ENCODE measurements at places on chromosomes 3 and 15.

GRCh38 chr3:107201146-107201545 lies 176.1 kb upstream of the CCDC54 start:
- no peak for DNase-seq

DNA sequence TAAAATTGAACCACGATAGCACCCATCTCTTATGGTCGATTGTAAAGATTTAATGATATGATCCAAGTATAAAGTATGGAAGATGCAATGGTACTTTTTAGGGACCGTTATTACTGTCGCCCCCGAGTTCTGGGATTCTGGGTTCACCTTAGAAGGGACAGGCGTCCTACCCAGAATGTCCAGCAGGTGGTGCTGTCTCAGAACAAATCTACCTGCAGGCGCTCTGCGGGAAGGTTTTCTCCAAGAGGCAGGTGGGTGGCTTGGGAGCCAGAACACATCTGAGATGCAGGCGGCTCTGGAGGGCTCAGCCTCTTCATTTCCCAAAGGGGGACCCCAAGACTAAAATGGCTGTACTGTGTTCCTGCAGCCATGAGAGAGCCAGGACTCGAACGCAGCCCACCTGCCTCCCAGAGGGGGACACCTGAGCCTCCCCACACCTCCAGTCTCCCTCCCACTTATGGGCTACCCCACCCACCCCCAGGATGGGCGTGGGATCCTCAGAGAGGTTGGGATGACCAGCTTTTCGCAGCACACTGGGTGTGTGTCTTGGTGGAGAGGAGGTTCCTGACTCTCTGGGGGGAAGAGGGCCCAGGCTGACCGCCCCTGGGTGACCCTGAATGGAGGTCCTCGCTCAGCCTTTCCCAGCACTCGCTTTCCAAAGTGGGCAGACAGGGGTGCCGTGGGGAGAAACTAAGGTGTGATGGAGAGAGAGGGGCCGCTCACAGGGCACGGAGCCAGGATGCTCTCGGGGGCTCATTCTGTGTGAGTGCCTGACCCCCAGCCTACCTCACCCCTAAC lies 28.1 kb upstream of the CORO2B start:
- peak; percentile 75 for DNase-seq

DNA sequence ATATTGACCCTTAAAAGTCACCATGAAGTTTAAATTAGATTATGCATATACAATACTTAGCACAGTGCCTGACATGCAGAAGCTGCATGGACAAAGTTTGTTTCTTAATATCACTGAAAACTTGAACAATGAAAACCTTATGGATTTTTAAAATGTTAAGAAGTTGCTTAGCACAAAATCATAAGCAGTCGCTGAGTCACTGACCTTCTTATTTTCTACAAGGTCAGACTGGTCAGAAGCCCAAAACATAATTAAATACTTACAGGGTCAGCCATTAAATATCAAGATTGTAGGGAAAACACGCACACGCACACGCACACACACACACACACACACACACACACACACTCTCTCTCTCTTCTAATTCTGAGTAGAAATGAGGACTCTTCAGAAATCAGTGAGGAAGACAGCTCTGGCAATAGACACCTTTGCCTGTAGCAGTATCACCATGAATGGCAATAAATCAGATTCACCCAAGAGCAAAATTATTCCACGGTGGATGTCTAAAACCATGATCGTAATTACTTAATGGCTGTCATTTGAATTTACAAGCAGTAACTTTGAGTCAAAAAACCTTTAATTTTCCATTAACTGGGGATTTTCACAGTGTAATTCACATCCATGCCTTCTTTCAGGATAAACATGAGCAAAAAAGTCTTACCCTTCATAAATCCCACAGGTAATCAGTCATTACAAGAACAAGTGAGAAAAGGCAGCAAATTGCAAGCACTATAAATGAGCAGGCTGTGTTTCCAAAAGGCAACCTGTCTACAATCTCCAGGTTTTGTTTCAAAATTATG lies 147.5 kb downstream of the OSBPL10 start:
- no peak for DNase-seq

DNA sequence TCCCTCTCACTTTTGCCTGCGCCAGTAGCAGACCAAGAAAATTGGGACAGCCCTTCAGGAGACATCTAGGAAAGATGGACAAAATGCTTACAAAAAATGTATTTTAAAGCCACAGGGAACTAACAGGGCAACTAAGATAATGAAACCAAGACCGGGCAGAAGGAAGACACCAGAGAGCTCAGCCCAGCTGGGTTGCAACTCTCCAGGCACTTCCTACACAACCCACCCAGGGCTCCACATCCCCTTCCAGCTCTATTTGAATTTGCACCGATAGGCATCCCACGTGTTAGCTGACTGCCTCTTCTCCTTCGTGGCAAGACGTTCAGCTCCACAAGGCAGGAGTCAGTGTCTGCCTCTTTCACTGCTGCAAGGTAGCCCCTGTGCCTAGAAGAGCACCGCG lies 6.6 kb upstream of the ATP10A start:
- DNase-seq, result no peak

DNA sequence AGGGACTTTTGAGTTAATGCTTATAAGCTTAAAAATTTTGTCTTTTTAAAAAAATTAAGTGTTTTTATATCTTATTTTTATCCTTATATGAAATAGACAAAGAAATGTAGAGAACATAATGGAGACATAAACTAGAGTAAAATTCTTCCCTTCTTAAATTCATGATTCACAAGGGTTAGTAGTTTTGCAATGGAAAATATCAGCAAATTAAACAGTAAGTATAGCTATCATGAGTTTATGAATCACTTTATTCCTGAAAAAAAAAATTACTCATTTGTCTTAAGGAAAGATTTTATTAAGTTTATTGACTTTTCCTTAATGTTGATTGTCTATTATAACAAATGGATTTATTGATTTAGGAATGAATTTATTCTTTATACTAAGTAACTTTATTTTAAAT lies 4.3 kb downstream of the ATP6V1A start:
- DNase-seq, result no peak

- no peak for DNase-seq
These were observed 207.7 kb downstream of the NAALADL2 start for GRCh38 chr3:175066617-175067415.

DNA sequence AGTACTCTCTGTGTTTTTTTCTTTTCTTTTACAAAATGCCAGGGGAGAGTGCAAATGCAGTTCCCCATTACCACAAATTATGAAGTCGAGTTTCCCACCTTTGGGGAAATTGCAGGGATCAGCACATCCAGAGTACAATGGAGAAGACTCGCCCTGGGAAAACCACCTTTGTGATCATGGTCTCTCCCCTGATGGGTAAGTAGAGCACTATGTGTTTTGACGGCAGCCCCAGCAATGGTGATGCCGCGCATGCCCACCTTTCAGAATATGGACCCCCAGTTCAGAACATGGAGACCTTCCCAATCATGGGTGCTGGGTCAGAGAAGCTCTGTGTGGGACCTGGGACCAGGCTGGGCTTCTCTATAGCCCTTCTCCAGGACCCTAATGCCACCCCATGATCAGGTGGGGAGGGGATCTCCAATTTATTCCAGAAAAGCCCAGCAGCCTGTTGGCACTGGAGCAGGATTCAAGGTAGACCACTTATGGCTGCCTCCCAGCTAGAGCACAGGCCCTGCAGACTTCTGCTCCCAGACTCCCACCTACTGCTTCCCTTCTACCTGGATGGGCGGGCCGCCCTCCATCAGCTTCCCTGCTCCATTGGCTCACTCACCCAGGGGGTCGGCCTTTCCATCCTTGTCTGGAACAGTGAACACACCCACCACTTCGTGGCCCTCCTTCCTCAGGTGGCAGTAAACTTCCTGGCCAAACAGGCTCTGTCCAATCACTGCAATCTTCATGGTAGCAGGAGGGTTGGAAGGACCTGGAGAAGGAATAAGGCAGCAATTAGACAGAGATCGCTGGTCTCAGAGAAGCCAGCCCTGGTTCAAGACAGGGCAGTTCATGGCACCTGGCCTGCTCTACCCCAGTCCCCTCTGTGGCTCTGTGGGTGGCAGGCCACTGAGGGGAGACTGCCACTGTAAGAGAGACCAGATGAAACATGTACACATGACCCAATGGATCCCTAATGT lies 19.9 kb downstream of the ALDH1L1 start:
- no peak for DNase-seq

DNA sequence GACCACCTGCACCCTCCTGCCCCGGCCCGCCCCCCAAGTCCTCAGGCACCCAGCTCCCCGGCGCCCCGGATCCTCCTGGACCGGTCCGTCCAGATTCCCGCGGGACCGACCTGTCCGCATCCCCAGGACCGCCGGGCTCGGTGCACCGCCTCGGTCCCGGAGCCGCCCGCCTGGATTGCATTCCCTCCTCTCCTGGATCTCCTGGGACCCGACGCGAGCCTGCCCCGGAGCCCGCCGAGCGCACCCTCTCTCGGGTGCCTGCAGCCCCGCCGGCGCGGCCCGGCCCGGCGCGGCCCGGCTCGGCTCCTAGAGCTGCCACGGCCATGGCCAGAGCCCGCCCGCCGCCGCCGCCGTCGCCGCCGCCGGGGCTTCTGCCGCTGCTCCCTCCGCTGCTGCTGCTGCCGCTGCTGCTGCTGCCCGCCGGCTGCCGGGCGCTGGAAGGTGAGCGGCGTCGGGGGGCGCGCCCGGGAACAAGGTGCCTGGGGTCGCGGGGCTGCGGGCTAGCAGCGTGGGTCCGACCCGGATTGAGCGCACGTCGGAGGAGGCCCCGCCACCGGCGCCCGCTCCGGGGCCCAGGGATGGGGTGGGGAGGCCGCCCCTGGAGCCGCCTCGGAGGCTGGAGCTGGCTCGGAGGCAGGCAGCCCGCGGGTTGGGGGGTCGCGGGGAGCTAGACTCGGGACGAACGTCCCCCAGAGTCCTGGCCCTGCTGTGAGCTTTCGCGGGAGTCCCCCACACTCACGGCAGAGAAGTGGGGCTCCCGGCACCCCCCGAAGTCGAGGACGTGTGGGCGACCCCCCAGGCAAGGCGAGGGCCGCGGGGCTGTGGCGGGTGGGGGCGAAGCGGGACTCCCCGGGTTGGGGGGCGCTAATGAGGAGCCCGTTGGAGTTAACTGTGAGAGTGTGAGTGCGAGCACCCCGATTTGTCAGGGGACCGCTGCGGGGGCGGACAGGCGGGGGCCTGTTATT lies 610 bp downstream of the EPHB3 start:
- no peak for DNase-seq

GRCh38 chr3:42846685-42847522 lies 28.8 kb downstream of the CYP8B1 start:
- DNase-seq, result no peak

GRCh38 chr3:129087138-129087702 lies 26.6 kb downstream of the GP9 start:
- no peak for DNase-seq

- no peak for DNase-seq
These were observed 8.3 kb downstream of the DAPK2 start for GRCh38 chr15:64037966-64038365.

- no peak for DNase-seq
These were observed 60.9 kb downstream of the RPLP1 start for GRCh38 chr15:69513450-69513960.

DNA sequence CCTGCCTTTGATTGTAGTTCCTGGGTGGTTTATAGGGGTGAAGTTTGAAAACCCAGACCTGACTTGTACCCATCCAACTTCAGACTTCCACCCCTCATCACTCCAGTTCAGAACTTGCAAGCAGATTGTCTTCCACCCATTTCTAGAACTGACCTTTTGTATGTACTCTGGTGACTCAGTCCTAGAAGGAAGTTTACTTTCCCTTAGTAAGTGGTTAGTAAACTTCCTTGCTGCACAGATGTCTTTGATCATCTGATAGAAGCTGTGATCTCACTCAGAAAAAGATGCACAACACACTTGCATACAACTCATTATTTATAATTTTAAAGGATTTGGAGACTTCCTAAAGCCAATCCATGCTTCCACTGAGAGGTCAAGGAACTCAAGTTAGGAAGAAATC lies 368.0 kb downstream of the MFSD1 start:
- DNase-seq, result no peak

- no peak for DNase-seq
These were observed 34.3 kb downstream of the GOLIM4 start for GRCh38 chr3:168061332-168061996.

DNA sequence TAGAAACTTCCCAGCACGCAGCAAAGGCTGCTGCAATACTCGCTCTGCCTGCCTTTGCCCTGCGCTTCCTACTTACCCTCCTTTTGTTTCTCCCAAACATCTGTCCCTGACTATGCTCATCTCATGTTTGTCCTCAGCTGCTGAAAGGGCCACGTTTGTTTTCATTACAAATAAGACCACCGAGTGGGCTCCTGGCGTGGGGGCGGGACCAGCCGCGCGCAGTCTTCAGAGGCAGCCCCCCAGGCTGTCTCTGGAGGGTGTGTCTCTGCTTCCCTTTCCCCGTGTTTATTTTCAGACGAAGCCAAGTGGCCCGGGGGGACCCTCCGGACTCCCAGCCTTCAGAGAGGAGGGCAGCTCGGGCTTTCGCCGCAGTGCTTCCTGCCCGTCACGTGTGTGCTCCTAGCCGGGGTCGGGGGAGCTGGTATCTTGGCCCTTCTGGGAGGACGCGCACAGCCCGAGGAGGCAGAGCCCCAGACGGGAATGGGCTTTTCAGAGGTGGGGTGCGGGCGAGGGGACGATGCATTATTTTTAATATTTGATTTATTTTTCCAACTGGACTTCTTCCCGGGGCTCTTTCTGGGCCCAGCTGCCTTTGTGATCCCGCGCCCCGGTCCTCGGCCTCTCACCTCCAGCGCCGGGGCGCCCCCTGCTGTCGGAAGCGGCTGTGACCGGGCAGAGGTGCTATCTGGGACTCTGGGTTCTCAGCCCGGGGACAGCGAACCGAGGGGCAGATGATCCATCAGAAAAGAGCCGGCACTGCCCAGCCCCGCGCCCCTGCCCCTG lies 70.0 kb upstream of the CGNL1 start:
- DNase-seq, result peak; percentile 83

DNA sequence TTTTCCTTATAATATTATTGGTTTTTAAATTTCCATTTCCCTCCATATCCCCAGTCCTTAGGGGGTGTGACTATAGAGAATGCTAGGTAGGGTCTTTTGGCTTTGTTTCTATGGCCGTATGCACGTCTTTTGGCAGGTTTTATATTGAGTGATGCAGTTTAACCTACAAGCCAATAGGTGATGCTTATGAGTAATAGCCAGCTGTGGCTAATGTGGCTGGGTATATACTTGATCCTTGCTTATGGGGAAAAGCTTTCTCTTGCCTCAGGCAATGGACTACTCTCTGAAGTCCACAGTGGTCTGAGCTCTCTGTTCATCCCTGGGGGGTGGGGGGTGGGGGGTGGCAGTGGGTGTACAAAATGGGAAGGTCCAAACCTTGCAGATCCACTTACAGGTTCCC lies 223.9 kb downstream of the MFSD1 start:
- DNase-seq, result no peak

DNA sequence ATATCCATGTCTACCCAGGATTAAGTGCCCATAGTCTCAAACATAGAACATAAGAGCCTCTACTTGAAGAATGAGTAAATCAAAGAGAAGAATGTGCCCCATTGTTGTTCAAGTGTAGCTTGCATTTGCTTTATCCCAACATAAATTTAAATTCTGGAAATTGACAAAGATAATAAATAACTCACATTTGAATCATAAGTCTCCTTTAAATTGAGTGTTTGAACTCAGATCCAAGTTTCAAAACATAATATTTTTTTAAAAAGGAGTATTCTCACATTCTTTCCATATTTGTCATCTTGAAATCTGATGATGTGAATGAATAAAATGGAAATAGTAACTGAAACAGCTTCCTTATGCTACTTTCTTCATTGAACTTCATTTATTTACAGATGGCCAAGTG lies 135.2 kb downstream of the MECOM start:
- DNase-seq, result no peak

- DNase-seq, result no peak
These were observed 455.9 kb downstream of the PDCD6IP start for GRCh38 chr3:34254285-34254684.
